Spleen (tissue), 13 donors: ENCODE measurements at places on chromosomes 5 and 9. TPM values are rescaled to one million over a fixed set of nuclear protein-coding genes. Genes with fewer than 3 reads are reported as not detected.
A peak's percentile ranks its signal among the peaks of the same experiment; 100 is the strongest.

SLIT3 gene
- polyA plus RNA-seq = 2.1 TPM

C5orf34 gene
- 2.5 TPM for polyA plus RNA-seq

- DNase-seq = no peak
Measured at GRCh38 chr9:14616188-14616982, 76.8 kb downstream of the ZDHHC21 start.

IFNB1 gene
- polyA plus RNA-seq = not detected

GRCh38 chr9:132996526-132996925 is 18.0 kb downstream of the GFI1B start:
- DNase-seq = peak; percentile 54

ITK gene
- 12.1 TPM for polyA plus RNA-seq

DNA sequence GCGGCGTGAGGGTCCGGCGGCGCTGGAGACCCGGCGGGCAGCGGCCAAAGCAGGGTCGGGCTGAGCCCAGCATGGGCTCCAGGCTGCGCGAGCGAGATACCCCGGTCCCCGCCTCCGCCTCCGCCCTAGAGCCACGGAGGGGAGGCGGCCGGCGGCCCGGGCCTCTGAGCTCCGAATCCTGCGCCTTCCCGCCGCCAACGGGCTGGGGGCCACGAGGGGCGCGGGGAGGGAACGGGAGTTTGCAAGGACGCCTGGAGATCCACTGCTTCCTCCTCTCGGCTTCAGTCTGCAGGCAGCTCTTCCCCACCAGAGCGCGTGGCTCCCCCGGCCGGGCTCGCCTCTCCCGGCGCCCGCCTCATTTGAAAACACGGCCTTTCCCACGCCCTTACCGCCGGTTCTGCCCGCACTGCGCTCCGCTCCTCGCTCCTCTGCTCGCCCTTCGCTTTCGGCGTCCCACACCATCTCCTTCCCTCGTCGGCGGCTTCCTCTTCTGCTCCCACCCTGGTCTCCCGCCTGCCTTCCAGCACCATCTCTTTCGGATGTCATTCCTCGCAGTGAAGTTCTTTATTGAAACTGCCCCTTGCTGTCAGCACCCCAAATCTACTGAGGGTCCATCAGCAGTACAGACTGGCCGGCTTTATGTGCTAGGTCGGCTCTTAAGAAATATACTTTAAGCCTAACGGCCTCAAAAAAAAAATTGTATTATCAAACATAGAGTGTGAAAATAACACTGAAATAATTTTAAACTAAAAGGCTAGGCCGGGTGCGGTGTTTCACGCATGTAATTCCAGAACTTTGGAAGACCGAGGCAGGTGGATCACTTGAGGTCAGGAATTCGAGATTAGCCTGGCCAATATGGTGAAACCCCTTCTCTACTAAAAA is 105.0 kb upstream of the FAM120A start:
- no peak for DNase-seq

DNA sequence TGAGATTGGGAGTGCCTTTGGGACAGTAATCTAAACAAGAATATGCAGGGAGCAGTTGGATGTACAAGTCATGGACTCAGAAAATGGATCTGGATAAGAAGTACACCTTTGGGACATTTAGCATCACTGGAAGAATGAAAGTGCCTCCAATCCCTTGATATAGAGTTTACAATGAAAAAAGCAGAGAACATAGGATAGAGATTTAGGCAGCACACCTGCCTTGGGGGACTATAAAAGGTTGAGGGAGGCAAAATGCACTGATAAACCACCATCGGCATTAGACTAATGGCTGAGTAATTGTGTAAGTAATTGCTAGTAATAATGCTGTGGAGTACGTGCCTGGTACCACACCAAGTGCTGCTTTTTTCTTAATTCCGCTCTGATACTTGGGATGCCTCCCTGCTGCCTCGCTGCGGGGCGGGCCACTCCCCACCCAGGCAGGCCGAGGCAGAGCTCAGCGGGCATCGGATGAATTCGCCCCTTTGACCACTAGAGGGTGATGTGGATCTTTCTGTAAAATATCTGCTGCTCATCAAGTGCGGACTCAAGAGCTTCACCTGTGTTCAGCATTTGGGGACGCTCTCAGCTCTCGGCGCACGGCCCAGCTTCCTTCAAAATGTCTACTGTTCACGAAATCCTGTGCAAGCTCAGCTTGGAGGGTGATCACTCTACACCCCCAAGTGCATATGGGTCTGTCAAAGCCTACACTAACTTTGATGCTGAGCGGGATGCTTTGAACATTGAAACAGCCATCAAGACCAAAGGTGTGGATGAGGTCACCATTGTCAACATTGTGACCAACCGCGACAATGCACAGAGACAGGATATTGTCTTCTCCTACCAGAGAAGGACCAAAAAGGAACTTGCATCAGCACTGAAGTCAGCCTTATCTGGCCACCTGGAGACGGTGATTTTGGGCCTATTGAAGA is 99.9 kb downstream of the ANKRD18B start:
- DNase-seq = peak; percentile 82

DNA sequence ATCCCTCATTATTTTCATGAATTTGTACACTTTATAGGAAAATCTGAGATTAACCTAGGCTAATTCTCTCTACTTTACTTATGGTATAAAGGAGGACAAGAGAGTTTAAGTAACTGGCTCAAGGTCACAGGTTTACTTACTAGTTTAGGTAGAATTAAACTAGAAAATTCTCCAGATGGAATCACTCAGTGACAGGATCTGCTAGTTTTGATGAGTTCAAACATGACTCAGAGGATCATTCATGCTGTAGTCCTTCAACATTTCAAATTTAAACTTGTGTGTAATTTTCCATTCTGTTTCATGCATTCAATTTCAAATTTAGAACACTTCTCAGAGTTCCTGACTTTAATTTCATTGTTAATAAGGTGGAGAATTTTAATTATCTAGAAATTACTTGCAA is 485.7 kb upstream of the TUSC1 start:
- DNase-seq = no peak

GRCh38 chr9:61668846-61669245 is 479.0 kb downstream of the SPATA31A7 start:
- DNase-seq = peak; percentile 47

- no peak for DNase-seq
Measured at GRCh38 chr9:91945277-91946085, 4.5 kb downstream of the ROR2 start.

DNA sequence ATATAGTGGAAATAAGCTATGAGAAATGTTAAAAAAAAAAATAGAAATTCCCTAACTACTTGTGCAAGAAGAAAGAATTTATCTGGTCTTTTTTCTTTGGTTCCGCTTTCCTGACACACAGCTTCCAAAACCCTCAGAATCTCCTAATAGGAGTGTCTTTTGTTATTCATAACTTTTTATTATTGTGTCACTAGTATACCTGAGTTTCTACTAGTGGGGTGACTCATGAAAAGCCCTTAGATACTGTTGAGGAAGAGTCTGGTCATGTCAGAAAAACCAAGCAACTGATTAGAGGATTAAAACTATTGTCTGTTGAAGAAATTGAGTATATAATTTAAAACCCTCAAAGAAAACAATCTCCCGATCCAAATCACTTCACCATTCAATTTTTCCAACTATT is 152.8 kb upstream of the IFNE start:
- no peak for DNase-seq

- DNase-seq = no peak
Measured at GRCh38 chr5:135655468-135655815, 76.7 kb upstream of the CXCL14 start.

OR13C8 gene
- not detected for polyA plus RNA-seq

DNA sequence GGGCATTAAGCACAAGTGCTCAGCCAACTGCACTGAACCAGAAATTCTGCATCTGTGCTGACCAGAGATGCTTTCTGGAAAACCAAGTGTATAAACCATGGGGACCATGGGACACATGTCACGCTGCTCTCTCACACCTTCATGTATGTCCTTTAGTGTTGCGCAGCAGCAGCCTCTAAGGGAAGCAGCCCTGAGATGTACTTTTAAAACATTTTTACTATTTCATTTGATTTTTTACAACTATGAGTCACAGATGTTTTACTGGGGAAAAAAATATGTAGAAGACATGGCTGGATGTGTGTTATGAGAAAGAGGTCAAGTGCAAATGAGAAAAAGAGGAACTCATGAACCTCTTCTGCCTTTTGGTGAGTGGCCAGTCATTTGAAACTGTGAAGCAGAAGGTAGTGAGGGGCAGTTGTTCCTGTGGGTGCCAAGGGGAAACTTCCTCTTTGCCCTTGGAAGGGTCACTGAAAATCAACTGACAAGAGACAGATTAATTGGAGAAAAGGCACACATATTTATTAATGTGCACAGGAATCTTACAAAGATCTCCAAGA is 31.4 kb upstream of the SYK start:
- DNase-seq = no peak

DNA sequence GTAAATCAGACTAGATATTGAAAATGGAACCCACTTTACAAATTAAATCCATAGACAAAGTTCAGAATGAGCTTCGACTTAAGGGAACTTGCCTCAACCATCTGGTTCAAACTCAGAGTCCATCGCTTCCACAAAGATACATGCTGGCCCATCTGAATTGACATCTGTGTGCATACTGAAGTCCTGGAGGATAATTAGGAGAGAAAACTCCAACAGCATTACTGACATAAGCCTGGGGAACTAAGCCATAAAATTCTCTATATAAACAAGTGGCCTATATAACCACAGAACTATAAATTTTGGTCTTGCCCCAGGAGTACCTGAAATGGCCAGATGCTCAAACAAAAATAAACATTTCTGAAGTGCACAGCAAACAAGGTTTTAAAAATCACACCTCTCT is 94.4 kb downstream of the IZUMO3 start:
- DNase-seq = no peak

SPINK13 gene
- not detected for polyA plus RNA-seq

GRCh38 chr5:6236858-6237481 is 141.4 kb downstream of the MED10 start:
- DNase-seq = no peak

SLC6A3 gene
- polyA plus RNA-seq = 0.06 TPM

GRCh38 chr5:109998726-109999125 is 309.0 kb downstream of the MAN2A1 start:
- no peak for DNase-seq

CYSRT1 gene
- 0.55 TPM for polyA plus RNA-seq

DNA sequence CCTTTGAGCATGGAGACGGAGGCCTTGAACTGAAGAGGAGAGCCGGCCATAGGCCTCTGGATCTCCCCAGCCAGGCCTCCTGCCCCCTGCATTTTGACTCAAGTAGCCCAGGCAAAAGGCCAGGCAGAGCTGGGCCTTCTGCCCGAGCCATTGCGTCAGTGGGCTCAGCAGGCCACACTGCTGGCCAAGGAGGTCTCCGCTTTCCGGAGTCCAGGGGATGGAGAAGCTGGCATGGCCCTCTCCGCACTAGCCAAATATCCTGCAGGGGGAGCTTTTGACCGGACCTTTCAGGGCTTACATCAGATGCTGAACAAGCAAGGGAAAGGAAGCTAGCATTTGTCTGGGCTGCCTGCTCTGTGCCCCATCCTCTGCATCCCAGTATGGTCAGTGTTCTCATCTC is 386.8 kb downstream of the TRIM36 start:
- DNase-seq = no peak

DTWD2 gene
- polyA plus RNA-seq = 1.2 TPM

DNA sequence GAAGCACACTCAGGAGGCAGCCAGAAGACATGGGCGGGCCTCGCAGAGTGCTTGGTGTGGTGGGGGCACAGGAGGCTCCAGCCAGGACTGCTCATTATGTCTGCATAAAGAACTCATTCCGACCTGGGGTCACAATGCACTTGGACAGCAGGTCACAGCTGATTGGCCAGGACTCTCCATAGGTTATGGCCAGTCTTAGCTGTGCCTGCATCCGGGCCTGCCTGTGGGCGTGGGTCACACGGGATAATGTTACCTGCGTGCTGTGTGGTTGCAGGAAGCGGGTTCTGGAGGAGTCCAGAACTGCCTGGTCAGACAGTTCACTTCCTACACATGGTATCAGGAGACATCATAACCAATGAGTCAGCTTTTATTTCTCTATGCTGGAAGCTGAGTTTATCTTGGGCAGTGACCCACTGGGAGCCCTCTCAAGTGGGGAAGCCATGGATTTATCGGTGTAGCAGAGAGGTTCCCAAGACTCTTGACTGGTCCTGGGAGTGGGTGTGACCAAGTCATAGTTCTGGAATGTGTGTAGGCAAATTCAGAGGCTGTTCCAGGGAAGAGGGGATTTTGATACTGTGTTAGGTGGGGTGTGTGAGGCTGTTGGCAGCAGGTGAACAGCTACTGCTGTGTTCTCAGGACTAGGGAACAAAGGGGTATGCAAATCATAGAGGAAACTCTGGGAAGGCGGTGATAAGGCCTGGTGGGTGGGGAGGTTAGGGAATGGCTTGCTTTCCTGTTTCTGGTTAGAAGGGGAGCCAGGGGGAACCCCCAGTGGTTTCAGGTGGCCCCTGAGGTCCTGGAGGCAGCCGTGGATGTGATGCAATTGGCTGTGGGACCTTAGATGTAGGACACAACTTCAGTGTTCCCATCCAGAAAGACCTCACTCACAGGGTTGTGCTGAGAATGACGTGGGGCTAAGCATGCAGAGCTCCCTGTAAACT is 51.3 kb downstream of the ARHGEF37 start:
- DNase-seq = no peak

GRCh38 chr5:93789173-93790067 is 48.0 kb upstream of the POU5F2 start:
- DNase-seq = no peak

DNA sequence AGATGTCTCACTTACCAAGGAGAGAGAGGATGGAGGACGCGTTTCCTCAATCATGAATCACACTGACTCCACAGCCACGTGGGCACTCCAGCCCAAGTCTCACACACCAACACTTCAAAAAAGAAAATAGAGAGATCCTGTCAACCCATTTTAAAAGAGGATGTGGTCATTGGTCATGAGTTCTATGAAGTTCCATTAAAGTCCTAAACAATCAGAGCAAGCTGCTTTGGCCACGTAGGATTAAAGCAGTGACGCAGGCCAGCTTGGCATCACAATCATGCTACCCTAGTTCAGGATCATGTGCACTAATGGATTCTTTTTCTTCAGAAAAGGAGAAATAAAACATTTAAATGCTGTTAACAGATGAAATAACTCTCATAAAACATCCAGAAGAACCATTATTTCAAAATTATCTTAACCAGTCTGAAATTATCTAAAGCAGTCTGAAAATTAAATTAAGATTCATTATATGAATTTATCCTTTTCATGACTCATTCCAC is 108.1 kb downstream of the SEMA5A start:
- no peak for DNase-seq
